Central memory CD4-positive, alpha-beta T cell (primary cell): ENCODE measurements at places on chromosomes 16 and 17.

- DNase-seq, result peak; percentile 80
Observed at GRCh38 chr17:58331815-58332777, 3.5 kb upstream of the TSPOAP1 start.

- no peak for DNase-seq
Observed at GRCh38 chr16:396199-396598, 800 bp upstream of the NME4 start.

DNA sequence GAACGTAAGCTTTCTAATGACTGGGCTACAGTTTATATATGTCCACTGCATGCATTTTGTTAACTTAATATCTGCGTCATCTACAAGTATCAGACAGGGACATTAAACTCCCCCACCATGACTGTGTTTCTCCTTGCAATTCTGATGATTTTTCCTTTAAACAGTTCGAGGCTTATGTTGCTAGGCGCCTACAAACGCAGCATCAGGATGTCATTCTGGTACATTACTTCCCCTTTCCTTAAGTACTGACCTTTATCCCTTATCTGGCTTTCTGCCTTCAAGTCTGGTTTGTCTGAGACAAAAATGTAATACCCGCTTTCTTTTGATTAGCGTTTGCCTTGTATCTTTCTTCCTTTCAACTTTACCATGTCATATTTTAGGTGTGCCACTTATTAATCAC, 362.4 kb downstream of the SLC39A11 start:
- DNase-seq, result no peak

- DNase-seq, result no peak
Observed at GRCh38 chr16:4501071-4501478, 24.9 kb downstream of the HMOX2 start.

DNA sequence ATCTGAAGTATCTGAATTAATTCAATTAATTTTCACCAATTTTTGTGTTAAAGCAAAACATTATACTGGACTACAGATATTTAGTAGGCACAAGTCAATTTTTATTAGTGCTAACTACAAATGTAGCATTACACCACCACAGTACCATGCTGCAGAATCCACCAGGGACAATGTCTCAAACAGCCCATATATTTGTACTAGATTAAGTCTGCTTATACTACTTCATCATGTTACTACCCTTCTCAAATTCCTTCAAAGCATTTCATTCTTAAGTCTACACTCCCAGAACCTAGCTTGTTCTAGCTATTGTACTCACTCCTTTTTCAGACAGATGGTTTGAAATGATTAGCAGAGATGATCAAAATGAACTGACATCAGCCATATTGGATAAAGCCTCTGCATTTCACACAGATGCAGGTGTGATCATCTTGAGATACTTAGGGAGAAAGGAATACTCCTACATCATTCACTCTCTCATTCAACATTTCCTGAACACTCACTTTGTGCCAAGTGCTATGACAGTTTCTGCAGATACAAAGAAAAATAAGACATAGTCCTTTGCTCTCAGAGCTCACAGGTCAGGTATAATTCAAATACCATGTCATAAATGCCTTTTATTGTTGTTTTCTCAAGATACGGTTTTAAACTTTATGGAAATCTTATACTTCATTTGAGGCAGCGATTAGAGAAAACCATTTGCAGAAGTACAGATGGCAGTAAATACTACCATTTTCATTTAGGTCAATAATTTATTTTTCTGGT, 47.7 kb downstream of the SMURF2 start:
- no peak for DNase-seq

DNA sequence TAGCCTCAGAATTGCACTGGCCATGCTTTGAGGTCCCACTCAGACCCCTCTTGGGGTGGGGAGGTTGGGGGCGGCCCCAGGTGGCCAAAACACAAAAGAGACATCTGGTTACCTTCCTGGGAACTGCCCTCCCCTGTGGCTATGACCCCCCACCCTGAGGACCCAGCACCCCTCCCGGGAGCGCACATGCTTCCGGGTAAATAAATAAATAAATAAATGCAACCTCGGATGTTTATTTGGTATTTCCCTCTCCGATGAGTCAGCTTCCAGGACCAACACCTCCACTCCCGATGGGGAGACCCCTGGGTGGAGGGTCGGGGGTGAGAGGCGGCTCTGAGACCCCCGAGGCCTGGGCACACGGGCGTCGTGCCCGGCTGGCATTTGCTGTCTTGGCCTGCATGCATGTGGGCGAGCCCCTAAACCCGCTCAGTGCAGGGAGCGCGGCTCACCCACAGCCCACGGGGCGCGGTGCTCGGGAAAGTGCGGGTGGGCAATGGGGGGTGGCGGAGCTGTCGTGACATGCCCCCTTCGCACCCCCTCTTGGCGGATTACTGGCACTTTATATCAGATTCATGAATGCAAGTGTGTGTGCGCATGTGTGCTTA, 84.3 kb upstream of the CREBBP start:
- no peak for DNase-seq

- no peak for DNase-seq
Observed at GRCh38 chr17:1413281-1413791, 13.3 kb upstream of the YWHAE start.

GRCh38 chr17:74417178-74418045, 14.5 kb upstream of the GPRC5C start:
- no peak for DNase-seq

- DNase-seq, result no peak
Observed at GRCh38 chr16:55294129-55294528, 29.9 kb upstream of the IRX6 start.

DNA sequence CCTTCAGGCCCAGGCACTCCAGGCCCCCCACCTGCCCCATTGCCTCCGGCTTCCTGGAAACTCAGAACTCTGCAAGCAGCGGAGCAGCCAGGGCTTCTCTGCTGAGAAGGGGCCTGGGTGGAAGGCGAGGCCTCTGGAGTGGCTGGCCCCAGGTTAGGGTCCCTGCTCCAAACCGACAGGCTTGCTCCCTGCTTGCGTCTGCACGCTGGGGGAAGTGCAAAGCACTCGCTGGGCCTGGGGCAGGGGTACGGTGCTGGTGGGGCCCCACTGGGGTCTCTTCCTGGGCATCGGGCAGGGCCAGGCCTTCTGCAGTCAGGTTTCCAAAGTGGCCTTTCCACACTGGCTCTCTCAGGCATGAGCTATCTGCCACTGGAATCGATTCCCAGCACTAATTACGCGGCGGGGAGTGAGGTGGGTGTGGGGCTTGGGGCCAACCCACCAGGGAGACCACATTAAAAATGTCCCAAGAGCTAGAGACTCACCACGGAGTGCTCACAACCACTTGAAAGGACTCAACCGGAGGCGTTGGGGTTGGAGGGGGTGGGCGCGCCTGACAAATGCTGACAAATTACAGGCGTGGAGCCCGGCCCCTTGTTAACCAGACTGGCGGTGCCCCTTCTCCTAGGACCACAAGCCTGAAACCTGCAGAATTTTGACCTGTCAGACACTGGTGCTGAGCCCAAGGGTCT, 17.9 kb downstream of the FAM83G start:
- DNase-seq, result no peak

DNA sequence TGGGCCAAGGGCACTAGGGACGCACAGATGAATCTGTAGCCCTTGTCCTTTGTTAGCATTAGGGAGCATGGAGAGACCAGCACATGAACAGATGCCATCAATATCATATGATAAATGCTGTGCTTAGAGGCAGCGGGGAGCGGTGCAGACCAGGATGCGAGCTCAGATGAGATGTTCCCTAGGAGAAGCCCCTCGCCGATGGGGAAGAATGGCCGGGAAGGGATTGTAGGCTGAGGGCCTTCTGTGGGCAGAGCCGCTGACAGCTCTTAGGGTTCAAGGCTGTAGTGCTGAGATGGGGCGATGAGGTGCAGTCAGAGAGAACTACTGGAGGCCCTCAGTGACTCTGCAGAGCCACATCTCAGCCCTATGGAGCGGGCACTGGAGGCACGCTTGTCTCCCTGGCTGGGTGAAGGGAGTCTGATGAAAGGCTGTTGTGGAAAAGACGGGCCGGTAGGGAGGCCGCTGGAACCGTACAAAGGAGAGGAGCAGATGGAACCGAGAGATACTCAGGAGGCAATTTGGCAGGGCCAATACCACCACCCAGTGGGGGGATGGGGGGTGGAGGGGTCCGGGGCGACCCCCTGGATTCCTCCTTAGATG, 66.3 kb upstream of the ENDOV start:
- DNase-seq, result no peak

DNA sequence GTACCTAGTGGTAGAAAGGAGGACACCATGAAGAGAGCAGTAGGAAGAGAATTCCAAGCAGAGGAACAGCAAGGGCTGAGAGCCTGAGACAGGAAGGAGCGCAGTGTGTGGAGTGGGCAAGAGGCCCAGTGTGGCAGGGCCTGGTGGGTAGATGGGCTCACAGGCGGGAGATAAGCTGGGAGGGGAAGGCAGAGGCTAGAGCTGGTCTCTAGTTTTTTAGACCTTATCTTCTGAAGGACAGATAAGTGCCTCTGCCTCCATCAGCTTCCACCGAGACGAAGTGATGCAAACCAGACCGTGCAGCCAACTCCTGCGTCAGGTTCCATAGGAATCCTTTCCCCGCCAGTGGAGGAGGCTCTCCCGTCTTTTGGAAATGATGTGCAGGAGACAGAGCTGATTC, 33.6 kb downstream of the CDH1 start:
- DNase-seq, result no peak

DNA sequence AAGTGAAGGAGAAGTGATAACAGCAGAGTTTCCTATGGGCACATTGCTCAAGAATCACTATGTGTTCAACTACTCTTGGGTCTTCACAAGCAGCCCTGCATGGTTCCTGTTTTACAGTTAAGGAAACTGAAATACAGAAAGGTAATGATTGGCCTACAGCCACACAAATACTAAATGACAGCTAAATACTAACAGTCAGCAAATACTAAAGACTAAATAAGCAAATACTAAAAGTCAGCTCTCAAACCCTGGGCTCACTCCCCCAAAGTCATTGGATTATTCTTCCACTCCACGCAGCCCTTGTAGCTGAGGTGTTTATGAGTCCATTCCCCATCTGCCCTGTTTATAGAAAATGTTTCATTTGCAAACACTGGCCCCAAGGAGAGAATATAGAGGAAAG, 372.7 kb upstream of the CDH11 start:
- DNase-seq, result no peak

- DNase-seq, result no peak
Observed at GRCh38 chr17:52025236-52025635, 133.3 kb downstream of the CA10 start.

DNA sequence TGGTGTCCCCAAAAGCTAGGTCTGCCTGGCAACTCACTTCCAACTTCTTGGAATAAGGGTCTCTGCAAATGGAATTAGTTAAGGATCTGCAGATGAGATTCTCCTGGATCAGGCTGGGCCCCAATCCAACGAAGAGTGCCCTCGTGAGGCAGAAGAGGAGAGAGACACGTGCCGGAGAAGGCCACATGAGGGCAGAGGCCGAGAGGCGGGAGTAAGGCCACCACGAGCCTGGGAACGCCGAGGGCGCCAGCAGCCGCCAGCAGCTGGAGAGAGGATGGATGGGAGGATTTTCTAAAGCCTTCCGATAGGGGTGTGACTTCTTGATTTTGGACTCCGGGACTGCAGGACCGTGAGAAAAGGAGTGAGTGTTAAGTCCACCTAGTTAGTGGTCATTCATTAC, 76.3 kb downstream of the JPH3 start:
- no peak for DNase-seq

- DNase-seq, result peak; percentile 72
Observed at GRCh38 chr16:67013823-67014633, 14.9 kb upstream of the CBFB start.

- no peak for DNase-seq
Observed at GRCh38 chr17:10657148-10657547, at the start of gene MYH3. Gene MYH3, minus strand, starts transcription at chr17:10657309. Its CDS starts 2,245 bp downstream, at chr17:10655064.

DNA sequence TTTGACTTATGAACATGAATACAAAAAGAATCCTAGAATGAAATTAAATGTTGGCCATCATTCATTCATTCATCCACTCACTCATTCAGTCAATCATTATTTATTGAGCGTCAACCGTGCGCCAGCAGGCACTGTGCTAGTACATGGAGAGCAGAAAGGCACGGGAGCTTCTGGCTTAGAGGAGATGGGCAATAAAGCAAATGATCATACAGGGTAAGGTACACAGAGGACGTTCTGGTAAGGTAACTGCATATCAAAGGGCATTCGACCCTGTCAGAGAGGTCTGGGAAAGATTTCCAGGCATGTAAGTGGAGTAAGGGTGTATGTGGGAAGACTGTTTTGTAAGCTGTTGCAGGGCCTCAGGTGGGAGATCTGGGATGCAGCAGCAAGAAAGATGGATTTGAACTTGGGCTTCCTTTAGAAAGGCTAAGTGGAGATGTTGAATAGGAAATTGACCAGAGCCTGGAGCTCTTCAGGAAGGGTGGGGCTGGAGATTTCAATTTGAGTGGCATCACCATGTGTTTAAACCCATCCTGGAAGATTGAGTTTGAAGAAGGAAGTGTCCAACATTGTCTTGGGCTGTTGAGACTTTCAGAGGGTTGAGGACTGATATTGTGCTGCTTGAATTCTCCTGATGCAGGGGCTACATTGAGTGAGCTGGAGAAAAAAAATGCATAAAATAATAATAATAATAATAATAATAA, 2.8 kb upstream of the MSI2 start:
- no peak for DNase-seq

- DNase-seq, result no peak
Observed at GRCh38 chr17:44759086-44759915, 513 bp downstream of the ADAM11 start.

- no peak for DNase-seq
Observed at GRCh38 chr16:81409016-81409556, 35.5 kb upstream of the CMIP start.

DNA sequence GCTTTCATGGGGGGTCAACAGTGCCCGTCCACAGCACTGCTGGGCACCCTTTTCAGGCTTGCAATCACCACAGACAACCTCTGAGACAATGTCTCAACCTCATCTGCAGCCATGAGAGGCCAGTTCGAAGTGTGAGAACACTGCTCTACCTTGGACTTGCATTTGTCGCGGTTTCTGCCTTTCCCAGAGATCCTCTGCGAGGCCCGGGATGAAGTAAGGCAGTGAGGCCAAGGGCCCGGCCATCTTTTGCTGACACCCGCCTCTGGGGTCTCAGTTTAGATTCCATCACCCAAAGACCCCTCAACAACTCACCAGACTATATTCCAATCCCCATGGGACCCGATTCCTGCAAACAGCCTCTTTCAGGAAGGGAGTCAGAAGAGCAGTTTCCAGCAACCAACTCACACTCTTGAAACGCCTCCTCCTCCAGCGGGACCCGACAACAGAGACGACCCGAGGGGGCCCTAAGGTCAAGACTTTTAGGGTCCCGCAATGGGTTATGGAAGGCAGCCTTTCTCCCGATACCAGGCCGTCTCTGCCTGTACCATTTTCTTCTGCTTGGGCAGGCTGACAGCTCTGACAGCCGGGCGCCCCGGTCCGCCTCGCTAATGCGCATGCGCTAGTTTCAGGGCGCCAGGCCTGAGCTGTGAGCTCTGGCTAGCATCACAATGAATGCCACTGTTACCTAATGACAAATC, 576.0 kb downstream of the KCNJ18 start:
- DNase-seq, result no peak

- no peak for DNase-seq
Observed at GRCh38 chr16:89104930-89105571, 11.4 kb downstream of the ACSF3 start.

GRCh38 chr16:80710918-80711317, 93.5 kb downstream of the CDYL2 start:
- no peak for DNase-seq

GRCh38 chr17:55965051-55965450, 188.2 kb upstream of the ANKFN1 start:
- no peak for DNase-seq

- DNase-seq, result no peak
Observed at GRCh38 chr17:44807817-44808155, 22.3 kb downstream of the GJC1 start.
